Thoracic aorta (tissue), 2 donors: ENCODE measurements at places on chromosomes 13 and 19.

DNA sequence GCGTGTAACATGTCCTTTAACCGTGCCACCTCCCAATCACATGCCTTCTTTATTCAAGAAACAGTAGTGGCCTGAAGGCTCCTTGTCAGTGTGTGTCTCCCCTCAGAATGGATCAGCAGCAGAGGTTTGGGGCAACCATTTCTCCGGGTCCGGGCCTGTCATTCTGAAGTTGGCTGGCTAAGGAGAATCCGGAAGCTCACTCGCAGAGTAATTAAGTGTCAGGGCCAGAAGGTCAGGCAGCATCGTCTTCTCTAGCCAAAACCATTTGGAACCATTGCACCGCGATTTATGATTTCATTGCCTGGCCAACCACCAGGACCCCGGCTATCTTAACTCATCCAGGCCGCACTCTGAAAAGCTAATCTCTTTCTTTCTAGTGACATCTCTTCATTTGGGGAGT lies 550.8 kb downstream of the EFNB2 start:
- no peak for DNase-seq

DNA sequence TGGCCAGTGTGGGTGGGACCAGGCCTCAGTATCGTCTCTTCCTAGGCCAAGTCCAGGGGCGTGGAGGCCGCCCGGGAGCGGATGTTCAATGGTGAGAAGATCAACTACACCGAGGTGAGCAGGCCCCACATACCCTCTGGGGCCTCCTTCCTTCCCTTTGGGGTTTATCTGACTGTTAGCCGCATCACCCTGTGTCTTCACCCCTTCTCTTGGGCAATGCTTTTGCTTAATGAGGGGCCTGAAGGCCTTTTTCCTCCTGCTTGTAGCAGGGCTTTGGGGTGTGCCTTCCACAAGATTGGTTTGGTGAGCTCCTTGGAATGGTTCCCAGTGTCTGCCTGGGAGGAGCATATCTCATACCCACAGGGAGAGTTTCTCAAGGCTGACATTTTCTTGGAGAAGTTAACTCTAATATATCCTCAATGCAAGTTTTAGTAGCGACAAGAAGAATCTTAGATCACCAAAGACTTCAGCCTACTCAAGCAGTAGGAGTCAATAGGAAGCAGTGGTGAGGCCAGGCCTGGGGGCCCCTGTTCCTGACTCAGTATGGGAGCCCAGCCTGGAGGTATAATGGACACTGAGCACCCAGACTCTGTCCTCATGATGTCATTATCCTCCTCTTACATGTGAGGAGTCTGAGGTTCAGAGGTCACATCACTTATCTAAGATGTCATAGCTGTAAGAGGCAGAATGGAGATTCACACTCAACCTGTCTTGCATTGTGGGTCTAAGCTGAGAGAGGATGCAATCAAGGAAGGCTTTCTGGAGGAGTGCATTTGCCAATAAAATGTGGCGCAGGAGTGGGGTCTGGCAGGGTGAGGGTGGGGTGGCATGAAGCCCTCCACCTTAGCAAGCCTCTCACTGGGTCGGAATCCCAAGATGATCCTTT lies 2.0 kb downstream of the GPI start:
- no peak for DNase-seq

GRCh38 chr13:44259045-44260027 lies 114.3 kb upstream of the SERP2 start:
- peak; percentile 49 for DNase-seq

DNA sequence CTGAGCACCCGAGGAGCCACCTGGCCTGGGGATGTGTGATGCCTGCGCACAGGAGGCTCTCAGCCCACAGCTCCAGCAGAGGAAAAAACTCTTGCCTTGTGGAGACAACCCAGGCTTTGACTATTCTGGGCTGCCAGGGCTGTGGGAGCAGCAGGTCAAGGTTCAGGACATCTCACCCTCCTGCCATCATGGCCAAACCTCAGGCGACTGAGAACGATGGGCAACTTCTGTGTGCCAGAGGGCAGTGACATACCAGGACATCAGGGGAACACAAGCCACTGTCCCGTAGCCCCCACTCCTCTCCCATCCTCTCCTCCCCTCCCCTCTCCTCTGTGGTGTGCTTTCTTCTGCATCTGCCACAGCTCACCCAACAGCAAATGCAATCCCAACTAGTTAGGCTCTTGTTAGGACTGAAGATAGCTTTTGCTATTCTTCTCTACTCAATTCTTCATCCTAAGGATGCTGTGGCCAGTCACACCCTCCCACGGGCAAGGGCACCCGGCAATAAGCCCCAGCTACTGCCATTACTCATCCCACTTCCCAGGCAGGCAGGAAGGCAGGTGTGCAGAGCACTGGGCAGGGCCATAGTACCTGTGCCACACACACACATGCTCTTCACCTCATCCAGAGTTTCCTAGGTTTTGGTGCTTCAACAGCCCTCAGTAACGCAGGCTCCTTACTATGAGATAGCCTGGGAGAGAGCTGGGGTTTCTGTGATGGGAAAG lies 16.8 kb downstream of the ELL start:
- DNase-seq, result no peak

- DNase-seq, result no peak
These were observed 381.1 kb downstream of the FGF14 start for GRCh38 chr13:102020611-102021216.

GRCh38 chr19:374886-375235 lies 30.3 kb upstream of the MIER2 start:
- DNase-seq, result no peak

GRCh38 chr19:48646722-48647216 lies 782 bp upstream of the CA11 start:
- no peak for DNase-seq

DNA sequence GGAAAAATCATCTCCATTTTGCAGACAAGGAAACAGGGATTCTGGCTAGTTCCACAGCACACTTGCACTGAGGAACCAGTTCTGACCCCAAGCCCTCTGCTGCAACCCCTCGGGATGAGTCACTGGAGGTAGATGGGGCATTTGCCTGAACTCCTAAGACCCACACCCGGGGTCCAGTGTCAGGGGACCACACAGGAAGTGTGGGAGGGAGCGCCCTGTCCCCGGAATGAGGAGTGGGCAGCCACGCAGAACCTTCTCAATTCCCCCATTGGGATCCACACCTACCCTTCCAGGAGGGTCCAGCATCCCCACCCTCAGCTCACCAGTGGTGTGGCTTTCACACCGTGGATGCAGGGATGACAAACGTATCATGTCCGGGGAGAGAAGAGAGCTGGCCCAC lies 62.7 kb downstream of the TSHZ3 start:
- DNase-seq, result no peak

DNA sequence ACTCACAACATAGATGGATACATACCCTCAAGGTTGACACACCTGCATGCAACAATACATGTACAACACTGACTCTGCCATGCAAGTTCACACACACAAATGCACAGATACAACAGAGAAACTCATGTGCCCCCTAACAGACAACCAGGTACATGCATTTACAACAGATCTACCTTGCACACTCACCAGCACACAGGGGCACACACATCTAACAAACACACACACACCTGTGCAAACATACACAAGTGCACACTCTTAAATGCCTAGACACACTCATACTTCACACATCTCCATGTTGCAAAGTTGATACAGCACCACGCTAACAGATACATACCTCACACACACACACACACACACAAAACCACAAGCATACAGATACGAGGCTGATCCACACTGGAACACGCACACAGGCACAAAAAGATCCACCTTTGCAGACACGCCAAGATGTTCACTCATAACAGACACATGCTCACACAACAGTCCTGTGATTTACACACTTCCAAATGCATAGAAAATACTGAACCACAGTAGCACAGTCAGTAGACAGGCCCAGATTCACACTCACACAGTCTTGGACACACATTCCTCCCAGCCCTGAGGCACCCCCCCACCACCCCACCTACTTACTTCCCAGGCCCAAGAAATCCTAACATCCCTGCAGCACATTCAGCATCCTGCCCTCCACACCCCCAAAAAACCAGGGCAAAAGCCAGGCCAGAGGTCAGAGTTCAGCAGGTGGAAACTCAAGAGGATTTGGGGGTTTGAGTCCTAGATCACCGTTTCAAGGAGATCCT lies 1.4 kb downstream of the LRFN1 start:
- DNase-seq, result no peak

DNA sequence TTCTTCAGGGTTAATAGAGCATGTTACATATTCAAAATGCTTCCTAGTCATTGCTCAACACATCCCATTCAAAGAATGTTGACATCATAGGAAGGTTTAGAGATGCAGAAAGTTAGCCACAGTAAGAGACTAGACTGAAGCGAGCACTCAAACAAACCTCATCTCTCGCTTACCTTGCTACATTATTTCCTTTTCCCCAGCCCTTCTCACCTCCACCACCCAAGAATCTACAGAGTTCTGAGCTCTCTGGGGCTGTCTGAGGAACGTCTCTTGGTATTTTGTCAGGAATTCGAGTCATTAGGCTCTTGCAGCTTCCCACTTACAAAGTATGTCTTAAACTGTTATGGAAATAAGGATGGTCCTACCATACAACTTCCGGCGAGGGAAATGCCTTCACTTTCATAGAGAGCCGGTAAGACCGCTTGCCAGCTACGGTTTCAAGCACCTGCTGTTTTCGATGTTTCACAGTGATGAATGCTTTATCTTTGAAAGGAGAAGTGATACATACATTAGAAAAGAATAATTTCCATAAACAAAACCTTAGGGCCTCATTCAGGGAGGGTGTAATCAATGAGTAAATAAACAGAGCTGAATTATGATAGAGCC lies 65.1 kb downstream of the FLT1 start:
- no peak for DNase-seq

DNA sequence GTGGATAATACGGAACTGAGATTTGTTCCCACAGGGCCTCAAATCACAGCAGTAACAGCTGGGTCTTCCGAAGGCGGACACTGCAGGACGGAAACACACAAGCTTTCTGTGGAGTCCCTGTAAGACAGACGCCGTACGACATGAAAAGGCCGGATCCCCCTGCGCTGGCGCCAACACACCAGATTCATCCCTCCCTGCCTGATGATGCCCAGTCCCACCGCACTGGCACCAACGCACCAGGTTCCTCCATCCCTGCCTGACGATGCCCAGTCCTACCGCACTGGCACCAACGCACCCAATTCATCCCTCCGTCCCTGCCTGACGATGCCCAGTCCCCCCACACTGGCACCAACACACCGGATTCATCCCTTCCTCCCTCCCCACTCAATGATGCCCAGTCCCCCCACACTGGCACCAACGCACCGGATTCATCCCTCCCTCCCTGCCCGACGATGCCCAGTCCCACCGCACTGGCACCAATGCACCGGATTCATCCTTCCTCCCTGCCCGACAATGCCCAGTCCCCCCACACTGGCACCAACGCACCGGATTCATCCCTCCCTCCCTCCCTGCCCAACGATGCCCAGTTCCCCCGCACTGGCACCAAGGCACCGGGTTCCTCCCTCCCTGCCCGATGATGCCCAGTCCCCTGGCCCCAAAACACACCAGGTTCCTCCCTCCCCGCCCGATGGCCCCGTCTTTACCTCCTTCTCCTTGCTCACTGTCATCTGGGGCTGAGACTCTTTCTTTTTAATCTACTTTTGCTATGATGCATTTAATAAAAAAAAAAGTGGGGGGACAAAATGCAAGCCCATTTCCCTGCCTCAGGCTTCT lies 55.1 kb downstream of the RASA3 start:
- no peak for DNase-seq

DNA sequence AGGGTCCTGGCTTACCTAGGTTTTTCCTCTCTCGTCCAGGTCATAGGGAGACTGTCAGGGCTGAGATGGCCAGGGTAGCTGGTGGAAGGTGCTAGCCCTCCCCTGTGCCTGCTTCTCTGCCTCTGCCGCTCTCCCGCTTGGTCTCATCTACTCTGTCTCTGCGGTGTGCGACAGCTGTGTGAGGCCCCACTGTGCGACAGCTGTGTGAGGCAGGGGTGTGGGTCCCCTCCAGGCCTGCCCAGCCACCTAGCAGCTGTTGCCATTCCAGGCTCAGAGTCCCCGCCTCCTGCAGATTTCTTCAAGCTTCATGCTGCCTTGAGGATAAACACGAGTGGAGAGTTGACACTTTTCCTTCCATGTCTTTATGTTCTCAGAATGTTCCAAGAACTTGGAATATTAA lies 53.0 kb downstream of the ARHGEF7 start:
- DNase-seq, result no peak

DNA sequence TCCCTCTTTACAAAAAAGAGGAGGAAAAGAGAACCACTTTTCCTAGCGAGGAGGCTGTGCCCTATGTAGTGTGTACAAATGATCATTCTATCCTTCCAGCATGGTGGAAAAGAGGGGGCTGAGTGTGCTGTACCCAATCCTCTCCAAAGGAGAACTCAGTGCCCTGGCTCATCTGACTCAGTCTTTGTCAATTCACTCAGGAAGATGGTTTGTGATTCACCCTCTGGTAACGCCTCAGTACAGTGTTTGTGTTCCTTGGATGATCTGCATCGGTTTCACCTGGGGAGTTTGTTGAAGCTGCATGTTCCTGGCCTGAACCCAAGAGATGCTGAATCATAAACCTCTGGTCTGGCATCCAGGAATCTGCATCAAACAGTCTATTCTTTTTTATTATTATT lies 18.3 kb upstream of the ENOX1 start:
- no peak for DNase-seq

GRCh38 chr13:74573654-74574053 lies 439.4 kb upstream of the KLF12 start:
- no peak for DNase-seq

GRCh38 chr13:111458001-111458531 lies 137.6 kb downstream of the TEX29 start:
- DNase-seq, result no peak

GRCh38 chr19:40149501-40149900 lies 41.7 kb upstream of the MAP3K10 start:
- DNase-seq, result no peak

- no peak for DNase-seq
These were observed 1.3 kb upstream of the CCNE1 start for GRCh38 chr19:29810504-29810871.

GRCh38 chr13:75530549-75530961 lies 7.1 kb downstream of the COMMD6 start:
- DNase-seq, result no peak

- DNase-seq, result no peak
These were observed 172.8 kb downstream of the DNAJC15 start for GRCh38 chr13:43196086-43196621.

GRCh38 chr19:3480383-3481091 lies at the start of gene SMIM24:
Gene SMIM24 (minus strand): TSS chr19:3480525. CDS start chr19:3480463, 62 bp downstream.
- DNase-seq, result no peak

- no peak for DNase-seq
These were observed 969.1 kb upstream of the PCDH9 start for GRCh38 chr13:68199271-68199670.
